ENCODE measurements at places on chromosomes 5 and 9. TPM values are rescaled to one million over a fixed set of nuclear protein-coding genes. Genes with fewer than 3 reads are reported as not detected.

The CARTPT gene
- 6.8 TPM for polyA plus RNA-seq

DNA sequence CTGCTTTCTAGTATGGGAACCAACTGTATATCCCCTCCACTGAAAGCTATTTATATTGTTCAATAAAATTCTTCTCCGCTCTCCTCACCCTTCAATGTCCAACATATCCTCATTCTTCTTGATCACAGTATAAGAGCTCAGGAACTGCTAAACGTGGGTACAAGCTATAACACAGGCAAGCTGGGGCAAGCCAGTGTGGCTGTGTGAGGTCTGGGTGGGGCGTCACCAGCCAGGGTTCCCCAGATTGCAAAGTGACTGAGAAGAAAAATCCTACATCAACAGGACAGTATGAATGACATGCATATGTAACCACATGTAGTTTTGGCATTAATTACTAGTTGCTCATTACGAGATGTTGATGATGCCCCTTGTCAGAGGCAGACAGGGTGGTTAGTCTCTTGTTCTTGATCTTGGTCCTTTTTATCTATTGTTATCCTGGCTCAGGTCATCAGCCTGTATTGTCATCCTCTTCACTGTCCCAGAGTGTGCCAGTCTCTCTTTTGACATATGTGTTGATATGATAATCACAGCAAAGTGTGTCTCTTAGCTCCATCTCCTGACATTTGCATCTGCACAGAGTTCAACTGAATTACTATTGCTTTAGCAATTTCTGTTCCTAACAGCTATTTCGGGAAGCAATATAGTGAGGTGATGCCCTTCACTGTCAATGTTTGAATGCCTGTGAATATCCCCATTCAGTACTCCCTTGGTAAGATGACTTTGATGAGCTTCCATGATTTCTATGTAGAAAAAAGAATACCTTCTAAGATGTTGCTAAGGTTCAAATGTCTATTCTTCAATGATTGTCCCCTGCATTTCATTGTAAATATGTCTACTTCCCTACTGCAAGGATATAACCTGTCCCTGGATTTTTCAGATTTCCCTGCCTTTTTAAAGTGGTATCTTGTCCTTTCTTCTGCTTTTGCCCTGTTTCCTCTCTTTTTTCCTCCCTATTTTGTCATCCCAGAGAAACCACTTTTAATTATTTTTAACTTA lies 140.3 kb downstream of the MAT2B start:
- no peaks in the 10 kb centered on the region for H3K36me3 ChIP-seq
- H3K27ac ChIP-seq = no peak overlapping the region
- no peaks in the 10 kb centered on the region for H3K27me3 ChIP-seq
- no peak overlapping the region for H3K4me3 ChIP-seq
- no peak for DNase-seq

DNA sequence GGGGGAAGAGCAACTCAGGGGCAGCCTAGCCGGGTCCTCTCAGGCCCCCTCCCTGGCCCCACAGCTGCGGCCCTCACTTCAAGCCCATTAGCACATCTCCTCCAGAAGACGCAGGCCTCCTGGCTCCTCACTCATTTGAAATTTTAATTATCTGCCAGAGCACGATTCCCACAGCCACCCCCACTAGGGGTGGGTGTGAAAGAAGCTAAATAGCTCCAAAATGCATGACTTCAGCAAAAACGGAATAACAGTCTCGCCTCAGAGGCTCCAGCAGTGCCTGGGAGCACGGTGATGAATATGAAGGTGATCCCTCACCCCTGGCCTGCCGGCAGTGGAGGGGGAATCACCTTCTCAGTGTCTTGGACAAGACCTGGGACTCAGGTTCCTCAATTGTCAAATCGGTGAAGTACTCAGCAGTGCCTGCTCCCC lies 61.1 kb upstream of the HRH2 start:
- no peaks in the 10 kb centered on the region for H3K27me3 ChIP-seq
- H3K4me1 ChIP-seq = no peaks in the 10 kb centered on the region
- H3K4me3 ChIP-seq = no peak overlapping the region
- DNase-seq = no peak
- no peak overlapping the region for H3K27ac ChIP-seq

DNA sequence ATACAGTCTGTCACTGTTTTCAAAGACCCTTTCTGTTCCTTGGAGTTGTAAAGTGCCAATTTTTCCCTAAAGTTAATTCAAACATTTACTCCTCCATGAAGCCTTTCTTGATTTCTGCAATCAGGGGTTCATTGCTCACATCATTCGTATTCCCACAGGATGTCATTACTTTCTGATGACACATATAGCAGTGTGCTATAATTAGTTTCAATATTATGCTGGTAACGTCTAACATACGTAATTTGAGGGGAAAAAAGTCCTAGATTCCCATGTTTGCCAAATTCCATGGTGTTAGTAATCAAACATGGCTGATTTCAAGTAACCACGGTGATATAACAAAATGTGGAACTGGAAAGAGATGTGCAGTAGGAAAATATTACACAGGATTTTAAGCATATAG lies 468.2 kb upstream of the MEF2C start:
- no peak overlapping the region for H3K4me3 ChIP-seq
- H3K4me1 ChIP-seq = no peaks in the 10 kb centered on the region
- no peak for DNase-seq
- no peak overlapping the region for H3K27ac ChIP-seq
- no peaks in the 10 kb centered on the region for H3K36me3 ChIP-seq

DNA sequence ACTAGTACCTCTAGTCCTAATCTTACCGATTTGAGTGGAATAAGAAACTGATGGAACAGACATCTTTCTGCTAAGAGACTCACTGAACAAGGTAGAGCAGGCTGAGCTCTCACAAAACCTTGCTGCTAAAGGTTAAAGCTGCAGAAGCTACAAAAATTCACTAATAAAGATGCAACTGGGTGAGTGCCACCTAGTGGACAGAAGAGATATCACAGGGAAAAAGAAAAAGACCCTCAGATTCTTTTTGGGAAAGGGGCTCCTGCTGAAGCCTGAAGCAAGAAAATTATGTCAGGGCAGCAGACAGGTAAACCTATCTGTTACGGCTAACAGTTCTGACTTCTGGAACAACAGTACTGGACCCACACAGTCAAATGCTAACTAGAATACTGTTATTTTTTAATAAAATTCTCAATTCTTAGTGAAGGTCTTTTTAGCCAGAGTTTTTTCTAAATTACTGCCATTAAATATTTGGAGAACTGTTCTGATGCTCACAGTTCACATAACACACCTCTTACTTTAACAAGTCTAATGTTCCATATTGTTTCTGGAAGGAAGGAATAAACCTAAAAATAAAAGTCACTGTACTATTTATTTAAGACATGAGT lies 51.2 kb downstream of the DIAPH1 start:
- DNase-seq = peak; percentile 37
- no peaks in the 10 kb centered on the region for H3K27me3 ChIP-seq
- H3K4me1 ChIP-seq = no peaks in the 10 kb centered on the region
- H3K27ac ChIP-seq = no peak overlapping the region

DNA sequence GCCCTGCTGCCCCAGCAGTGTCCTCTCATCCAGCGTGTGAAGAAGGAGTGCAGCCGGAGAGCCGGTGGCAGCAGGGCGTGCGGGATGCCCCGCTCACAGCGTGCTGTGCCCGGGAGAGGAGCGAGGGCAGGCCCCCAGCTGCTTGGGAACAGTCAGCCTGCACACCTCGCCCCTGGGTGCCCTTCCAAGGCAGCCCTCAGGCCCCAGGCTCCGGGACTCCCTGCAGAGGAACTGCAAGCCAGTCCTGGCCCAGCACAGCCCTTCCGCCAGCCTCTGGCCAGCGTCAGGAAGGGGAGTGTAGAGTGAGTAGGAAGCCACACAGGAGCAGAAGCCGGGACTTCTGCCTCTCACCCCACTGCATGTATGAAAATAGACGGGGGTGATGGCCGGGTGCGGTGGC lies 43.5 kb downstream of the ADAMTS2 start:
- no peaks in the 10 kb centered on the region for H3K27me3 ChIP-seq
- no peaks in the 10 kb centered on the region for H3K36me3 ChIP-seq
- no peak overlapping the region for H3K27ac ChIP-seq
- H3K4me1 ChIP-seq = no peaks in the 10 kb centered on the region

DNA sequence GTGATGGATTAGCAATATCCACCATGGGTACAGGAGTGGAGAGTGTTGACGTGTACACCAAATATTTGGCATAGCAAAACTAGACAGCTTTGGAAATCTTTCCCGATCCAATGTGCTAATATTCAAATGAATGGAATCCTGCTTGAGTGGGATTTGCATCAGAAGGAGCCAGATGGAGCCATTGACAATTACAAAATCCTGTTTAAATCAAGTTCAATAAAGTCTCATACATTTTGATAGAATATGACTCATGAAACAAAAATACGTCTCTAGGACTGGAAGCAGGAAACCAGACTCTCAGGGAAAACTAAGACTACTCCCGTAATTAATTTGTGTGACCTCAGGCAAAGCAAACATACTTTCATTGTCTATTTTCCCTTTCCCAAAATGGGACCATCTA lies 13.0 kb downstream of the TNC start:
- no peaks in the 10 kb centered on the region for H3K36me3 ChIP-seq
- H3K4me1 ChIP-seq = peaks cover 22% of the 10 kb centered on the region
- H3K27ac ChIP-seq = peak overlapping the region; percentile 69
- no peaks in the 10 kb centered on the region for H3K27me3 ChIP-seq

Data from stomach (tissue), 19 donors.